ENCODE measurements at places on chromosomes 6 and 20.

DNA sequence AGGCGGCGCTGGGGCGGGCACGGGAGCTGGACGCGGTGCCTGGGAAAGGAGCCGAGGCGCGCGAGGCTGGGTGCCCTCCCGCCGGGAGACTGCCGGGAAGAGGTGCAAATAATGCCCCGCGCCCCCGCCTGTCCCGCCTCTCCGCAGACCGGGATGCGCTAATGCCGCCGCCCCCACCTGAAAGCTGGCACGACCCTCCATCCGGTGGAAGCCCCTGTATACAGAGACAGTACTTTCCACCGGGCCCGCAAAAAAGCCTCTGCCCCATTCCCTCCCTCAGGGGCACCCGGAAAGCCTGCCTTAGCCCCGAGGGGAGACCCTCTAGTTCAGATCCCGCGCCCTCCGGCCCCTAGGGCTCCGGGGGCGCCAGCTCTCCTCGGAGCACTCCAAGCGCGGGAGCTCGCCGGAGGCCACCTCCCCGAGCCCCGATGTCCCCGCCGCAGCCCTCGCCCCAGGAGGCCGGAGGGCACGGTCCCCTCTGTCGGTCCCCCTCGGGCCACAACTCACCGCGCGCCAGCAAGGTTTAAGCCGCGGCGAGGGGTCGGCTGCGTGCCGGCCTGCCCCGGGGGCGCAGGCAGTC lies 1.2 kb downstream of the GRM4 start:
- DNase-seq = no peak

DNA sequence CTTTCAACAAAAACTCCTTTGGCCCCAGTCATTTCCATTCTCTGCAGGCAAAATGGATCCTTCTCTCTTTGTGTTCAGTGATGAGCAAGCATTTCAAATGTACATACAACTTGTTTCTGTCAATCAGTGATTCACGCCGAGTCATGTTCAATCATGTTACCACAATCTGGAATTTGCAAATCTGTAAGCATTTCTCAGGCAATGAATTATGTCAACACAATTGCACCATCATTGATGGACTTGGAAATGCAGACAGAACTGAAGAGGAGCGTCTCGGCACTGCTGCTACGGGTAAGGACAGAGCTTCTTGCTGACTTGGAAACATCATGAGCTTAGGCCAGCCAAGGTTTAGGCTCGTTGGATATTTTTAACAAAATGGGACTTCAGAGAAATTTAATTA lies 132.8 kb upstream of the AGPAT4 start:
- peak; percentile 9 for DNase-seq

DNA sequence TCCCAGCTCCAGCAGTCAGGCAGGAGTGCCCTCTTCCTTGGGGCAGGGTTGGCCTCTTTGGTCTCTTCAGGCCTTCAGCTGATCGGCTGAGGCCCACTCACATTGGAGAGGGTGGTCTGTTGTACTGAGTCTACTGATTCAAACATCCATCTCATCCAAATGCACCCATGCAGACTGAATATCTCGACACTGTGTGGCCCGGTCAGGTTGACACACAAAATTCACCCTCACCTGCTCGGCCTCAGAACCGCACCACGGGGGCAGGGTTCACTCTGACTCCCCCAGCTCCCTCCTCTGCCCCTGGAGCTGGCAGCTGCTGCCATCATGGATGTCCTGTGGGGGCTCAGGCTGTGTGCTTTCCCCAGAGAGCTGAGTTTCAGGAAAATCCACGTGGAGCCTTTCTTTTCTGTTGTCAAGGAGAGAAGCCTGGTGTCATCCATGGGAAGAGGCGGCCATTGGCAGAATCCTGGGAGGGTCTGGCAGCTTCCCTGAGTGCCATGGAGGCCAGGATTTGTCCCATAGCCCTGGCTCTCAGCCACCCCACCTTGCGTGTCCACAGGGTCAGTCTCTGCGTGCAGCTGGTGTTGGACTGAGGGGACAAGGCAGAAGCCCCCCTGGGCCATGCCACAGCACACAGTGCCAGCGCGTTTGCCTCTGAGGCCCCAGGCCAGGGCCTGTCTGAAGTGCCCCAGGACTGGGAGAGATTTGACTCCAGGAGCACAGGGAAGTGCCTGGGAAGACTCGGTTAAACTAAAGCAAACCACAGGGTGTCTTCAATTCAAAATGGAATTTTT lies 114.1 kb downstream of the ERMARD start:
- no peak for DNase-seq

- no peak for DNase-seq
These were observed 63.6 kb downstream of the CARMIL1 start for GRCh38 chr6:25342802-25343201.

DNA sequence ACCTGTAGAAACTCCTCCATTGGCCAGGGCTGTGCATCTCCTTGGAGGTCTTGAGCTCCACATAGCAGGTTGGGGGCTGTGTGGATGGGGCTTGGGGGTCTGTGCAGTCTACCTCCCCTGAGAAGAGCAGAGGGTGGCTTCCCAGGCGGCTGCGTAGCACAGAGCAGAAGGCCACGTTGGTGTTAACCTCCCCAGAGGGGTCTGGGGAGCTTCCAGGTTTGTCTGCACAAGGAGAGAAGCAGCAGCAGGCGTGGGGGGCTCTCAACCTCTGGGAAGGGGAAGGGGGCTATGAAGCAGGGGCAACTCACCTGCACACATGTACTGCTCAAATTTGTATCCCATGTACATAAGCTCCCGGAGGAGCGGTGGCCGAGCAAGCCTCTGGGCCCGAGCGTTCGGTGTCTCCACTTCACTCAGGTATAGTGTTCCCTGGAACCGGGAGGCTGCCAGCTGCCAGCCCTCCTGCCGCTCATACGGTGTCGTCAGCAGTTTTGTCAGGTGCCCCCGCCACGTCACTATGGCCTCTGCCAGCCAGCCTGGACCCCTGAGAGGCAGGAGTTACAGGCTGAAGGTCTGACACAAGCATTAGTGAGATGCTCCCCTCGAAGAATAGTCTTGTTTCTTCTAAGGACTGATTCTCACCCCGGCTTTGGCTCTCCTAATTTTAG lies 1.2 kb downstream of the DXO start:
- DNase-seq = no peak

DNA sequence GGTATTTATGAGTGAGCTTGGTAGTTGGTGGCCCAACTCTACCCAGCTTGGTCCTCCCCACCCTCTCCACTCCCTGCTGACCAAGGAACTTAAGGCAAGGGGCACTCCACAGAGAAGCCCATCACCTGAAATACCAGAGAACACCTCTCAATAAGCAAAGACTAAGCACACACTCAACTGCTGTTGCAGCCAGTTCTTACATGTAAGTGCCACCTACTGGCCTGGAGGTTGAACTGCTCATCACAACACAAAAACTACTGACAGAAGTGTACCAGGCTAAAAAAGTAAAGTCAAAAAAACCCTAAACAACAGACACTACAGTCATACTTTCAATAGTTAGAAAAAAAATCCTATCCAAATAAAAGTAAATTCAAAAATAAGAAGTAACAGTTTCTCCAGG lies 146.2 kb downstream of the FAM83B start:
- no peak for DNase-seq

DNA sequence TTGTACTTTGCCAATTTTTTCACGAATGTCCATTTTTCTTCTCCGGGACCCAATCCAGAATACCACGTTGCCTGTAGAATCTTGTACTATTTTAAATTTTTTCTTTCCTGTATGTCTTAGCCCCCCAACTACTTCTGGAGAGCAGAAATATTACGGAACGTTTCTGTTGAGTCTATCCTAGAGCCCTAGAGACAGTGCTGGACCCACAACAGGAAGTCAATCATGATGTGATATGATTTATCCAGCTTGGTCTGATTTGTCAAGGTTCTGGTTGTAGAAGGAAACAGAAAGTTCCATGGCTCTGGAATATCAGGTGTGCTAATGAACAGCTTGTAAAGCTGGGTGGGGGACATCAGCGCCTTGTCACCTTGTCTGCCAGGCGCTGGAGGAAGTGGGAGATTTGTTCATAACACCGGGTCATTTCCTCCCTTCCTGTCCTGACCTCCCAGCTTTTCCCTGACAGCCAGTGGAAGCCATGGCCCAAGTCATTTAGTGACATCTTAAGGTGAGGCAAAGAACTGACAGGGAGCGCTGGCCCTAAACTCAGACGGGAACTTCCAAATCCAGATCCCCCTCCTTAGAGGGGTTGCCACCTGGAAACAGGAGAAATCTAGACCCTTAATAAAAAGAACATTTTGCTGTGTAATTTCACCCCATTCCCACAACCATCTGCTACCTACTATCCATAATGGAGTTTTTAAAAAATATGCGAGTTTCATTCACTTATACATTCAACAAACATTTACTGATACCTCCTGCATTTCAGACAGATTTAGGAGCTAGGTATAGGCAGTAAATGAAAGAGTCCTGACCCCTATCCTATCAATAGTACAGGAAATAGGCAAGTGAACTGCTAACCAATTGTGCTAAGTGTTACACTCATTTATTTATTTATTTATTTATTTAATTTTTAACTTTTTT lies 130.5 kb downstream of the ZFP64 start:
- no peak for DNase-seq

GRCh38 chr20:33323236-33323635 lies 40.2 kb downstream of the BPIFB1 start:
- DNase-seq = no peak

DNA sequence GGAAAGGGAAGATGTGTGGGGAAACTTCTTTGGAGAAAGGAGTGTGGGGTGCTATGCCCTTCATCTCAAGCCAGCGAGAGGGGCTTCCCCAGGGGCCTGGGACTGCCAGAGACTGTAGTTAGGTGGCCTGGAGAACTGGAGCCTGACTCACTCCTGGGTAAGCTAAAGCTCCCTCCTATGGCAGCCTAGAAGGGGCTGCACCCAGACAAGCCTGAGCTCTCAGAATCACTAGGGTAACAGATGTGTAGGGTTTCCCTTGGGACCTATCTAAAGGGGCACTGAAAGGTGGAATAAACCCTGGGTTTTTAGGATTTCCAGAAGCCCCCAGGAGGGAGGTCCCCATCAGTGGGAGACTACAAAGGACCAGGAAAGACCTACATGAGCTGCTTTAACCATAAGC lies 1.6 kb upstream of the ARMC2 start:
- DNase-seq = no peak

- no peak for DNase-seq
These were observed 145.7 kb upstream of the GGTLC1 start for GRCh38 chr20:24134284-24134683.

GRCh38 chr20:3885715-3886114 lies 3.5 kb upstream of the PANK2 start:
- DNase-seq = no peak

All from inflammatory macrophage treated with lipopolysaccharide for 1 hour (primary cell).